ENCODE measurements at places on chromosomes 6 and 20. TPM values are rescaled to one million over a fixed set of nuclear protein-coding genes. Genes with fewer than 3 reads are reported as not detected.

- DNase-seq, result no peak
Measured at GRCh38 chr20:57483287-57484050, 41.5 kb downstream of the CTCFL start.

GRCh38 chr6:38924791-38925509, 123.6 kb upstream of the GLP1R start:
- no peak for DNase-seq

GRCh38 chr6:105509506-105510331, 106.8 kb upstream of the PREP start:
- peak; percentile 43 for DNase-seq

DNA sequence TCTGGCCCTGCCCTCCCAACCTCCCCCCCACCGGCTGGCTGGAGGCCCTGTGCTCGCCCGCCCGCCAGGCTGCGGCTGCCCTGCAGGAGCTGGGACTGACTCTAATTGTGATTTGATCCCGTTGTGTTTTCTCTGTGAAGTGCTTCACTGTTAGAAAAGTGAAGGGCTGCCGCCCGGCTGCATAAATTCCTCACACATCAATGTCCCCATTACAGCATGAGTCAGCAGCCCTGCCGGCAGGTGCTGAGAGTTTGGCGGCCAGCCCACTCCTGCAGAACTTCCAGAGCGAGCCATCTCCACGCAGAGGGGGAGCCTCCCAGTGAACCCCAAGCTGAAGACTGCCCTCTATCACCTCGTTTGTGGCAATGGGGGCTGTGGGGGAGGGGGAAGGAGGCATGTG, 137.9 kb downstream of the DLL1 start:
- peak; percentile 79 for DNase-seq

GRCh38 chr6:116836606-116837342, 7.9 kb upstream of the GPRC6A start:
- no peak for DNase-seq

DNA sequence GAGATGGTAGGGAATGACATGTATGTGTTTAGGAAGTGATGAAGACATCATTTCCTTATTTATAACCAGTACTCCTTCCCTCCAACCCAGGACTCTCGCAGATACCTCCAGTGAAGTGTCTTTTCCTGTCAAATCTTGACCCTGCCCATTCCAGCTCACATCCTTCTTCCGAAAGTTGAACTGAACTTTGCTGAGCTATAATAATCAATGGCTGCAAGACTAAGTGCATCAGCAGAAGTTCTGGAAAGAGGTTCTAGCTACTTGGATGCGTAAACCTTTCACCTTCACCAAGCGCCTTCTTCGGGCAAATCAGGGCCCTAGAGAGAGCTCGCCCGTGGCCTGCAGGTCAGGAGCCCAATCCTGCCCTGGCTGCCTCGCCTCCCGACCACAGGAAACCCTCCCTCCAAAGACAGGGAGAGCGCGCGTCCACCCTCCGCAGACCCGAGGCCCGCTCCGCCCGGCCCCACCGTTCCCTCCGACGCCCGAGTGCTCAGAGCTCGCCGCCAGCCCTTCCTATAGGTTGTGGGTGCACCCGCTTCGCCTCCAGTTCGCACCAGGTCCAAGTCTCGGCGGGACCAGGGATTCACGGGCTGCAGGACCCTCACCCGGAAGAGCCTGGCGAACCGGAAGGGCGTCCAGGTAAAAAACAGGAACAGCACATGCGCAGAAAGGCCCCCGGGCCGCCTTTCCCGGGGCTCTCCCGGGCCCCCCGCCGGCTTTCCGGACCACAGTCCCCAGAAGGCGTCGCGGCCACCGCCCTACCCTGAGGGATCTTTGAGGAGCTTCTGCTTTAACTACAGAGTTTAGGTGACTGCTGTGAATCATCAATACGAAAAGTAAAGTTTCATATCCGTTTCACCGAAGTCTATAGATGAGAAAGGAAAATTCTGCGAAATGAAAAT, at the start of gene ZNF334:
TSS of gene ZNF334 (minus strand) at position 617 of the 902 bp plus-strand sequence. CDS start 1,457 bp downstream, outside the sequence.
- peak; percentile 62 for DNase-seq

- DNase-seq, result no peak
Measured at GRCh38 chr20:44429017-44429339, 46.7 kb upstream of the TTPAL start.

DNA sequence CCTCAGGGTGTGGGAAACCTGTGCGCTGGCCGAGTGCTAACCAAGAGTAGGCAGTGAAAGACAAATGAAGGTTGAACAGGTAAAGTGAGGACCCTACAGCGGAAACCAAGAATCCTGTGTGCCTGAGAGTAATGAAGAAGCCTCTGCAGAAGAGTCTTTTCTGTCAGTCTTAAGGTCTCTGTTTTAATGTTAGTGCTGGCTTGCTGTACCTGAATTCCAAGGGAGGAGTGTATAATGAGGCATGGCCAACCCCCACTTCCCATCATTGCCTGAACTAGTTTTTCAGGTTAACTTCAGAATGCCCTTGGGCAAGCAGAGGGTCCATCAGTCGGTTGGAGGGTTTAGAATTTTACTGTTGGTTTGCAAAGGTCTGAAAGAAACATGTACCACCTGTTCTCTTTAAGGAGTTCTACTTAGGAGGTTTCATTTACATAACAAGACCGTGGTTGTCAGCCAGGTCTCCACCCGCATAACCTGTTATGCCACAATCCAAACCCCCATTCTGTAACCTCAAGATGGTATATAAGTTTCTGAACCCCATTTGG, 589 bp upstream of the PDCD2 start:
- no peak for DNase-seq

DNA sequence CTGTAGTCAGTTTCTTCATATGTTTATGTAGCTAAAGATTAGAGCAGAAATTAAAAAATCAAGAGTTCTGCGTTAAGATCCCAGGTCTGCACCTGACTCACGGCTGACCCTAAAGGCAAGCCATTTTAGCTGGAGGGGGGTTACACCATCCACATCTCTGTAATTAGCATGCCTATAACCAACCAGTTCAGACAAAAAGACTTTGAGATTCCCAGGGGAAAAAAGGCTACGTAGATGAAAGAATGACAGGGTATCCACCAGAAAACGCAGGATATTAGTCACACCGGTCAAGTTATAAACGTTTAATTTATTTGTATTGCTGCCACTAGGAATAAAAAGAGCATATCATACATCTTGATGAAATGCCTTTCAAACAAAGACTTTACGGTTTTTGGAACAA, 299.1 kb downstream of the FOXC1 start:
- no peak for DNase-seq

GRCh38 chr20:2748551-2749342, 51.7 kb downstream of the CPXM1 start:
- no peak for DNase-seq

DNA sequence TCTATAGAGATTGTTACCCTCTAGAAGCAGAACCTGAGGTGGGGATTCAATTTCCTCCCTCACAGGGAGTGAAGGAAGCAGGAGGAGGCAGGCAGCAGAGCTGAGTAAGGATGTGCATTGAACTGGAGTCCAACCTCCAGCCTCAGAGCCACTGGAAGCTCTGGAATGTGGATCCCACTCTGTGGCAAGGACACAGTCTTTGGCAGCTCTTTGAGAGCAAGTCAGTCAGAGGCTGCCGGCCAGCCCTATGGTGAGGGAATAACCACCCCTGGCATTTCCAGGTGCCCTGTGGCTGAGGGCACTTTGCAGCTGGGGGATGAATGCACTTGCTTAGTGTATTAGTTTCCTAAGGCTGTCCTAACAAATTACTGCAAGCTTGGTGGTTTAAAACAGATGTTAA, 37.2 kb downstream of the EBF4 start:
- no peak for DNase-seq

- DNase-seq, result no peak
Measured at GRCh38 chr6:63787021-63787420, 151.4 kb downstream of the PHF3 start.

DNA sequence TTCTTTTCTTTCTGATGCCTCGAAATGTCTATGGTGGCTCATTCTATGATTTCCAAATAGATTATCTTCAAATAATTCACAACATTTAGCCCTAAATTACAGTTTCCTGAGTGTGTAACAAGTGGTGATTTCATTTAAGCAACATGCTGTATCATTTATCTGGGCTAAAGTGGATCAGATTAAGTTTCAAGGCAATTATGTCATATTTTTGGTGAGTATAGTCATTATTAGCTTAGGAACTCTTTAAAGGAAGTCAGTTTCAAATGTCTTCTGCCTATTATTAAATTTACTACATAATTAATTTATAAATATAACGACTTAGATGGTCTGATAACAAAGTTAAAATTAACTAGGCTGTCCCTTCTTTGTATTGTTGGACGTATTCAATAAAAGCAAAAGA, 847.9 kb upstream of the FLRT3 start:
- DNase-seq, result no peak

GRCh38 chr6:6723921-6724538, 135.5 kb downstream of the LY86 start:
- peak; percentile 52 for DNase-seq

- no peak for DNase-seq
Measured at GRCh38 chr6:158639056-158639455, 5.5 kb downstream of the DYNLT1 start.

- peak; percentile 47 for DNase-seq
Measured at GRCh38 chr6:111423960-111424846, 58.8 kb downstream of the REV3L start.

DNA sequence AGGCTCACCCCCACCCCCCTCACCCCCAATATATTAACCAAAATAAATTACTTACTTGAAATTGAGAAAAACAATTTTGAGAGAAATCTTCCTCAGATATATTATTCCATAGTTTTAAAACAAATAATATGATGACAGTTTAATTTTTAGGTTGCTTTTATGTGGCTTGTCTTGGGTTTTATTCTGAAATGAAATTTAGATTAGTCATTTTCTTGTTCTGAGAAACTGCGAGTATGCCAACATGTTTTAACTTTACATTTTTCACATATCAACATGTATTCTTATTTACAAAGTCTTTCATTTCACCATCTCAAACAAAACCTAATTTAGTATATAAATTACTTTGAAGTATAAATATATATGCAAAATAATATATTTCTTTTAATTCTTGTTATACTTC, 11.1 kb downstream of the REV3L start:
- no peak for DNase-seq

DNA sequence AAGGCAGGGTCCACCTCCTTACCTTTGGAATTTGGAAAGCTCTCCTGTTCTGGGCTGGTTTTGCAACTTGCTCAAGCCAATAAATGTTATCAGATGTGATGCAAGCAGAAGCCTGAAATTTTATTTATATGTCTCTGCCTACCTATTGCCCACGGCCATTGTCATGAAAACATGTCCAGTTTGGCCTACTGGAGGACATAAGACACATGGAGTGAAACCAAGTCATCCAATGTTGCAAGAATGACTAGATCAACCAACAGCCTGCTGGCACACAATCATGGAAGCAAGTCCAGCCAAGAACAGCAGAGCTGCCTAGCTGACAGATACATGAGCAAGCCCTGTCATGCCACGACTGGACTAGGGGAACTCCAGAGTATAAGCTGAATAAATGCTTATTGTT, 56.7 kb upstream of the IRAK1BP1 start:
- DNase-seq, result no peak

DNA sequence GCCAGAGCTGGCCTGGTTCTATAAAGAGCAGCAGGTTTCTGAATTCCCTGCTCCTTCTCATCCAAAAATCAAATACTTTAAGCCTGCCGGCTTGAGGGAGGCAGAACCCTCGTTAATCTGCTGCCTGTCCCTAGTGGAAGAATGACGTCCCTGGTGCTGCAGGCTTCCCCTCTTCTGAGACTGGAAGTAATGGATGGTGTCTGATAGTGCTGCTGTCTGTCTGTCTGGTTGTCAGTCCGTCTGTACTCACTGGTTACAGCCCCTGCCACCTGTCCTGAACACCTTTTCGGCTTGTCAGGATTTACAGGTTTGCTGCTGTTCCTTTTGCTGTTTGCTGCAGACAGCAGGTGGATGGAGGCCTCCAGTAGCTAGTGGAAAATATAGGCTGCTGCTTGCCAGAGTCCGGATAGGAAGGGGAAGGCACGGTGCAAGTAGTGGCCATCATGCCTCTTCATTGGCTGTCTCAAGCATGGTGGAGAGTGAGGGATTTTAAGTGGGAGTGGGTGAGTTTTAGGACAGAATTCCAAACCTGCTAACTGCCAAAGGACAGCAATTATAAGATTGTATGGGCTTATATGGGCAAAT, 2.5 kb downstream of the RIMS1 start:
- no peak for DNase-seq

DNA sequence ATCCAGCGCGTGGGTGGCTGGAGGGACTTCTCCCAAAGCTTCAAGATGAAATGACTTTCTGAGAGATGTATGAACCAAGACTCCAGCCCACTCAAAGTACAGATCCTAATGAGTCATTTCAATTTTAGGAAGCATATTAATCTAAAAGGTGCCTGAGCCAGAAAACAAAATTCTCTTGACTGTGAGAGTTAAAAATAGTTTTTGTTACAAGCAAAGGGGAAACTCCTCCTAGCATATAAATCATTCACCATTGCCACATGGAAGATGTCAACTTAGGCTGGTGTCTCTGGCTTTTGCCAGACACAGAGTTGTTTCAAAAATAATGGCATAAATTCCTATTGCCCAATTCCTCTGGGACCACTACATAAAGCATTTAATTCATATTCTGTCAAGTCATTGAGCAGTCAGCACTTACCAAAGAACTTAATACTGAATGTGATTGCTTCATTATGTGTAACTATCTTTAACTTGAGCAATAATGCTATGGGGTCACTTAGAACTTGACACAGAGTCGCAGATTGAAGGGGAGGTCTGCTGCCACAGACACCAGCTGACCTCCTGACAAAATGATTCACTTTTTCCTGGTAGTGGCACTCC, 280.6 kb downstream of the SLC35F1 start:
- no peak for DNase-seq

GRCh38 chr6:145161501-145161900, 573.8 kb downstream of the EPM2A start:
- no peak for DNase-seq

GRCh38 chr6:35073766-35074471, 67.2 kb downstream of the TCP11 start:
- no peak for DNase-seq

Gene ARFGEF3
- 3.3 TPM for total RNA-seq

Gene HLA-DQB1
- 0.51 TPM for total RNA-seq

Gene PRL
- total RNA-seq, result not detected

Gene NKAIN4
- total RNA-seq, result 10.6 TPM

Gene TFAP2D
- not detected for total RNA-seq

Gene DEFB124
- total RNA-seq, result not detected

Gene PHACTR1
- total RNA-seq, result 13.2 TPM

Data from Daoy (cell line).